HAP-1 (cell line): ENCODE measurements at places on chromosomes 1 and 21.

DNA sequence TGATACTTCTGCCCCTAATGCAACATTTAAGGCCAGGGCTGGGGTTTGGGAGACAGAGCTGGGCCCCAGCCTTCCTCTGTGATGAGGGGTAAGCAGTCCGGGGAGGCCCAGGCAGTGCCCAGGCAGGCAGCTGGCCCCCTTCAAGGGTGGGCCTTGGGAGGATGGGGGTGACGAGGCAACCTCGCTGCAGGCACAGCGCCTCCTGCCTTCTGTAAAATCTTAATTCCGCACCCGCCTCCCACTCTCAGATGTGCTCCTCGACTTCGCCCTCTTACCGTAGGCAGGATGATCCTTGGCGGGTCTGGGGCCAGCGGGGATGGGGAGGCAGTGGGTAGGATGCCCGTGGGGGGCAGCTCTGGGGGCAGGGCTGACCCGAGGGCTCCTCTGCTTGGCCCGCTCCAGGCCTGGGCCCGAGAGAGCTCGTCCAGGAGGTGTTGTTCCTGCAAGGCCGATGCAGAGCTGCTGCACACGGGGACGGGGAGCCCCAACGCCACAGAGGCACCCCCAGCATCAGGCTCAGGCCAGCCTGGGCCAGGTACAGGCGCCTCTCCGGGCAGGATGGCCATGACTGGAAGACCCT is 9.1 kb downstream of the C21orf58 start:
- no peak for DNase-seq

DNA sequence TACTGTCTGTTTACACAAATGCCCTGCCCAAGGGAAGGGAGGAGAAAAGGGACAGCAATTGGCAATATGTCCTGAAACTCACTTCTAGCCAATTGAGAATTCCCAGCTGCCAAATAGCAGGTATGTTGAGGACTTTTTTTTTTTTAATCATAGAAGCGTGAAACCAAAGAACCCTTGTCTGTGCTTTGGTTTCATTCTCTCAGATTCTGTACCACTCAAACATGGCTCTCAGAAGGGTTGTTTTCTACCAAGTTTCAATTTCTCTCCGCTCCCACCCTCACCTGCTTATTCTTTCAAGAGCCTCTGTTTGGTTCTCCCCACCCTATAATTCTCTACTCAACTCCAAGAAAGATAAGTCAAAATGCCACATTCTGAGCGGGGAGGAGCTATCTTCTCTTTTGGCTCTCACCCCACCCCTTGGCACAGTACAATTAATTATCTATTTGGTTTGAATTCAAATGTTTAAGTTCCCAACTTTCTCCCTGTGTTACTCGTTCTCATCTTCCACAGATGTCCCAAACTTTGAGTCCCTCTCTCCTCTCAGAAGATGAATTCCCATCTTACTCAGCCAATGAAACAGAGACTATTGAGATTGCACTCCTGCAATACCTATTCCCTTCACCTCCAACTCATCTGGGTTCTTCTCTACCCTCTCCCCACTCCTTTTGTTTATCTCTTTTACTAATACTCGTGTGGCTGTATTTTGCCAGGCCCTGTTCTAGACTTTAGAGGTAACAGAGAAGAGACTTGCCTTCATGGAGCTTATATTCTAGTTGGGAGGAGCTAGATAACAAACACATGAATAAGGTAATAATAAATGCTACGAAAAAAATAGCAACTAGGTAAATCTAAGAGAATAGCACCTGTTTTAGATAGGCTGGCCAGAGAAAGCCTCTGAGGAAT is 3.9 kb upstream of the TP53BP2 start:
- DNase-seq = no peak

DNA sequence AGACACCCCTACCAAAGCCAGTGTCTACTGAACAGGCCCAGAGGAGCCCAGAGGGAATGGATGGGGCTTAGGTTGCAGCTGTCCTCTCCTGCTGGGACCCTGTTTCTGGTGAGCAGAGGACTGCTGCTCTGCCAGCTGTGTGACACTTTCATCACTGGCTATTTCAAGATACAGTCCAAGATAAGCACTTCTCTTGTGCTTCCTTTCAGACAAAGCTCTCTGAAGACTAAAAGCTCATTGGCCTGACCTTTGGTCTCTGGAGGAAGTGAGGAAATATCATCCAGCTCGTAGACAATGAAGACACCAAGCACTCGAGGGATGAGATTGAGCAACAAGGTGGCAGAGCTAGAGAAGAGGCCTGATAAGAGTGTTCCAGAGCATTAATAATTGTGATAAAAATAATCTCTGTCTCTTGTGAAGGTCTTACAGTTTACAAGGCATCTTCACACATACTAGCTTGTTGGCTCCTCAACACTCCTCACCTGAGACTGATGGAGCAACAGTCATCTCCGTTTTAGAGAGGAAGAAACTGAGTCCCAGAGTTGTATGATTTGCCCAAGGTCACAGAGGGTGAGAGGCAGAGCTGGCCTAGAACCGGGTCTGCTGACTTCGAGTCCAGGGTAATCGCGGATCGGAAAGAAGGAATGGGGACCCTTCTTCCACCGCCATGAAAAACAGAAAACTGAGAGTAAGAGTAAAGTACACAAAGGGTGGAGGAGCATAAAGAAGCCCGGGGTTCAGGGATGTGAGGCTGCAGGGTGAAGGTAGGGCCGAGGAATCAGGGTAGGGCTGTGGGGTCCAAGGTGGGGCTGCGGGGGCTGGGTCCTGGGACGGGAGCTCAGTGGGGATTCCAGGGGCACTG is 666 bp downstream of the PAFAH2 start:
- DNase-seq = peak; percentile 13

- no peak for DNase-seq
Measured at GRCh38 chr1:209743145-209743482, 12.7 kb upstream of the TRAF3IP3 start.
